HAP-1 (cell line): ENCODE measurements at places on chromosomes 2 and 18.

GRCh38 chr18:37930640-37931039, 365.0 kb upstream of the CELF4 start:
- no peak for DNase-seq

GRCh38 chr2:197215748-197216360, 94.7 kb downstream of the ANKRD44 start:
- DNase-seq, result no peak

DNA sequence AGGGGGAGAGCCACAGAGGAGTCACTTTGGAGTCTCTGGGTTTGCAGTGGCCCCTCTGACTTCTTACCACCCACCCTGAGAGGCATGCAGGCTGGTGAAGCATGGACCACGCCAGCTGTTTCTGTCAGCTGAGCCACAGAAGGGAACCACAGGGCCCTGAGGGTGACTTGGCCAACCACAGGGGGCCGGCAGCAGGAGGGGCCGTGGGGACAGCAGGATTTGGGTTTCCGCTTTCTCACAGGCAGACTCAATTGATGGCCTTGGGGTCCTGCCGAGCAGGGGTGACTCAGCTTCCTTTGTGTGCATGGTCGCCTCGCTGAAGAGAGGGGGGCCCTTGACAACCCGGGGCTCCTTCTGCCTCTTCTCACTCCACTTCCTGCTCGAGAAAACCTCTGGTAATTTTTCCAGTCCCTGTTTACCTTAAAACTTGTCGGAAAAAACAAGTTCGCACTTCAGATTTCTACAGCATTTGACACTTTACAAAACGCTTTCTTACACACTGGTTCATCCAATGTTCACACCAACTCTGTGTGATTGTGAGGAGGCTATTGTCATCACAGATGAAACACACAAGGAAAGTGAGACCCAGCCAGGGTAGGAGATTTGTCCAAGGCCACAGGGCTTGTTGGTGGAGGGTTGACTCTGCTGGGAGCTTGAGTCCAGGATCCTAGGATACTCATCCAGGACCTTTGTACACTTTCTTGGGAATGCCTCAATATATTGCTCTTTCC, 311.2 kb downstream of the LPIN1 start:
- no peak for DNase-seq

GRCh38 chr2:216761133-216761532, 65.8 kb upstream of the IGFBP5 start:
- no peak for DNase-seq

DNA sequence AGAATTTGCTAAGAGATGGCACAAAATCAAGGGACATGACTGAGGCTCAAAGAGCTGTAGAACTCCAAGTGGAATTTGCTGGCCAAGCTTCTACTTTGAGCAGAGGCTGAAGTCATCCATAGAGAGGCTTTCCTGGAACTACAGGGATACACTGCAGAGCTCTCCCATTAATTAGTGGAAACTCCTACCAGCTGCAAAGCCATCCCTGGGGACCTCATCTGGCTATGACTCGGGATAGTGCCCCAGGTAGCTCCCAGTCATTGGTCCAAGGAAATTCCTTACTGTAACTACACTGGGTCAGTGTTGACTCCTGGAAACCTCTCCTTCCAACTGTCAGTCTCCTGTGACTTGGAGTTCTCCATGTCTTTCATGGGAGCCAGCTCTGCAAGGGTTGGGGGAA, 10.5 kb upstream of the GALM start:
- DNase-seq, result no peak

GRCh38 chr2:138381373-138381772, 120.2 kb upstream of the SPOPL start:
- DNase-seq, result no peak
